GM04504 (cell line): ENCODE measurements at places on chromosomes 2 and 18.
A peak's percentile ranks its signal among the peaks of the same experiment; 100 is the strongest.

DNA sequence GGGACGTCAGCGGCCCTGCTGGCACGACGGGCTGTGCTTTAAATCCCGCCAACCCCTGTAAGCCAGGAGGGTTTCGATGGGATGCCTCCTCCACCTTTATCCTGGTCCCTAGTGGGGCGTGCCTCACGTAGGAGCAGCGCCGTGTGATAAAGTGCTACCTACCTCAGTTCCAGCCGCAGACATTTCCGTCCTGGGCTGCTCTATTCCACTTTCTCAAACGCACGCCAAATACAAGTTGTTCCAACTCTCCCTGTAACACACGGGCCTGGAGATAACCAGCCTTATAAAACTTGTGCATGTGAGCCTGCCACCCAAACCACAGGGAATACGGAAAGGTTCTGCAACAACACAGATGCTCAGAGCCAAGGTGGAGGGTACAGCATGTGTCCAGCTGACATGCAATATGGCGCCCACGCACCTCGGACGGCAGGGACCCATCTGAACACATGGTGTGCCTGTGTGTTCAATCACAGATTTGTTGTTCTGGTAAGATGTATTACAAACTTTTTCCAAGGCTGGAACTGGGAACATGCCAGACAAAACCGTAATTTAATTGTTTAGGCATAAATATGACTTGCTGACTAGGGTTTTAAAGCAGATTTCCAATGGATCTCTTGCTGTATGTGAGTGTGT is 47.7 kb downstream of the ZNF516 start:
- no peak for DNase-seq

GRCh38 chr2:151886241-151886640 is 58.0 kb upstream of the ARL5A start:
- DNase-seq: no peak

DNA sequence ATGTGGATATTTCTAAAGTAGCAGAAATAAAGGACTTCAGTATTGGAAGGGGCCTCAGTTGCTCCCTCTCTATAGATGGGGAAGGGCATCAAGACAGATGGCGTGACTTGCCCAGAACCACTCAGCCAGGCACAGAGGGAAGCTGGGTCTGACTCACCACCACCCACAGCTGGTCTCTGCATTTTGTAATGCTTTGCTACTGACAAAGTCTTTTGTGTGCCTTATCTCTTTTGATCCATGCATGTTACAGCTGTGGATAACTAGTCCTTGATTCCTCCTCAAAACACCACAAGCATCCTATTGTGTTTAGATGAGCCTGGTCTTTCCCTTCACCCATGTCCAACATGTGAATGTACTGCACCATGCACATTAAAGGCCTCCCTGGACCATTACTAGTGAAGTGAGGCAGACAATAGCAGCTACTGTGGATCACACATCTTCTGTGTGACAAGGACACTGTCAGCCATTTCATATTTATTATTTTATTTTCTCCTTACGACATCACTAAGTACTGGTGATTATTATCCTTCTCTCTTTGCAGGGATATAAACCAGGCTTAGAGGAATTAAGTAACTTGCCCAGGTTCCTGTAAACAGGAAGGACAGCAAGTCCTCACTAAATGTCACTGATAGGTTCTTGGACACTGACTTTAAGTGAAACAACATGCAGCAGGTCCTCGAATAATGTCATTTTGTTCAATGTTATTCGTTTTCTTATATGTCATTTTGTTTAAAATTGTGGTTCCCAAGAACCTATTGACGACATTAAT is 29.6 kb upstream of the IL37 start:
- DNase-seq: peak; percentile 44

DNA sequence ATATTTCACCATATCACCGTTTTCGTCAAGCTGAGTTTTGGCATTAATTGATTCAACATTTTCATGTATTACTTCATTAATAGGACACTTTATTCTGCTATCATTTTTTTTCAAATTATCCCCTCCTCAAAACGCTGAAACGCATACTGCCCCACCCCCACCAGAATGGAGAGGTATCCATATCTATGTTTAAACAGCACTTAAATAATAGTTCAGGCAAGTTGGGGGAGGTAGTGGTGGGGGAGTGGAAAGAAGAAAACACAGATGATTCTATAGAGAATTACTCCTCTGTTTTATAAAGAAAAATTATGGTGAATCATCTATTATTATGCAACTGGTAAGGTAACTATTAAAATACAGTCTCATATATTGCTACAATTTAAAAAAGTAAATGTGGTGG is 314.4 kb upstream of the ZEB2 start:
- DNase-seq: no peak

GRCh38 chr2:221437056-221437455 is 135.0 kb downstream of the EPHA4 start:
- DNase-seq: no peak
